ENCODE measurements at places on chromosomes 2 and 18. TPM values are rescaled to one million over a fixed set of nuclear protein-coding genes. Genes with fewer than 3 reads are reported as not detected.

- no peak for DNase-seq
Observed at GRCh38 chr2:112588611-112589045, 4.2 kb downstream of the CHCHD5 start.

Gene C1QL2
- not detected for polyA plus RNA-seq

Gene SCG2
- 0.07 TPM for polyA plus RNA-seq

Gene PTPRN
- 0.12 TPM for polyA plus RNA-seq

GRCh38 chr2:127651971-127652550, 6.1 kb downstream of the GPR17 start:
- DNase-seq = peak; percentile 97

DNA sequence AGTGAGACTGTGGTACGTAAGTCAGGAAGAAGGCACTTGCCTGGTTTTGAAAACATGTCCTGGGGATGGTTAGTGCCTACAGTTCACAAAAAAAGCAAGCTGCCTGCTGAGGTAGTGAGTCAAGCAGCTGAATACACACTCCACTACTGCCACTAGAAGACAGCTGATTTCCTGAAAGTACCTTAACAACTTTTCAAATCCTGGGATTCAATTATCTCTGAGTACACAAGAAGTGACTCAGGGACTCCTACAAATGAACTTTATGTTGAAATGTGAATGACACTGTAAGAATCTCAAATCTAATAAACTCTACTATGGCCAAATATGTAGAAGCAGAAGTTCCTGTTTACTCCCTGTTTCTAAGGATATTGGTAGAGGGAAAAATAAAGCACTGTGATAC, 58.0 kb upstream of the ARL5A start:
- no peak for DNase-seq

Gene UGT1A8
- polyA plus RNA-seq = not detected

Gene MGAT4A
- 6.7 TPM for polyA plus RNA-seq

DNA sequence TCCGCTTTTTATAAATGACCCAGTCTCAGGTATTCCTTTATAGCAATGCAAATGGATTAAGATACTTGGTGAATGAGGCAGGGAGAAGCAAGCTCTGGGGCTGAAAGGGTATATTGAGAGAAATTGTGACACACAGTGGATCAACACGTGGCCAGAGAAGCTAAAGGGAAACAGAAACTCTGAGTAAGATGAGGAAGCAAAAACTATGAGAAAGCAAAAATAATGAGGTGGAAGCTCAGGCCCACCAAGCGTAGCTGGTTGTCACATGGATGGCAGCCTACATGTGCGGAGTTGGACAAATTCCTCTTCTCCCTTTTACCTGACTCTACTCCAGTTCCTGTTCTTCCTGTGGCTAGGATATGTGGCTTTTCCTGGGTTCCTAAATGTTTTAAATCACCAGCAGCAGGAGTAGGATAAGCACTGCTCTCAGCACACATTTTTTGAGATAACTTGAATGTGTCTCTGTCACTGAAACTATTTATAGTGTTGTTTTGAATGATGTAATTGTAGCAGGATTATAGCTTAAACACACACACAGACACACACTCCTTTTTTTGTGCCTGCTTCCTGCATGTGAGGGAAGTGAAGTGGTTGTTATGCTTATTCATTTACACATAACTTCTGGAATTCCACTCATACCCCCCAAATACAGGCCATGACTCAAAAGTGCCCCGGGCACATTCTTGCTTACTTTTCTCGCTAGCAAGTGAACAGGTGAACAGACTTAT, 30.1 kb upstream of the EPC2 start:
- no peak for DNase-seq

DNA sequence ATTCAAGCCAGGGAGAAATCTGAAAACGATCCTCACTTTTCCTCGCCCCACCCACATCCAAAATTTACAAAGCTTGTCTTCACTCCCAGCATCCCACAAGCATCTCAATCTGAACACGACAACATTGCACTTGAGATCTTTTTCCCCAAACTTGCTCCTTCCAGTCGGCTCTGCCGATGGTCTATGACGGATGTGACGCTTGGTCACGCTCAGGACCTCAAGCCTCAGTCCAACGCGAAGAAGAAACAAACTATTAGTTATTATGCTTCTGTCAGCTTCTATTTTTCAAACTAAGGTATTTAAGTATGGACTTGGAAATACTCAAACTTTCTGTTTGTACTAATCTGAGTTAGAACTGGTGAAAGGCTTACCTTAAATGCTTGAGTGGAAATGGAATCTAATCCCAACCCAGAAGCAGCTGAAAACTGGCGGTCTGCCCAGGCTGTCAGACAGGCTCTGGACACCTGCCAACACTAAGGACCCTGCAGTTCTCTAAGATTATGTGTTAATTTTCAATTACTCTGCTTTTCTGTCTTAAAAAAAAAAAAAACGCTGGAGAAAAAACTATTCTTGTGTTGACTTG, 132.1 kb upstream of the DNMT3A start:
- no peak for DNase-seq
